MV-4-11 (cell line): ENCODE measurements at places on chromosomes 2 and 18.

GRCh38 chr2:140589273-140589672 is 1541.5 kb downstream of the LRP1B start:
- no peak for DNase-seq

GRCh38 chr2:232920760-232921159 is 50.7 kb downstream of the SNORC start:
- DNase-seq, result no peak

GRCh38 chr2:215607766-215608165 is 171.9 kb upstream of the FN1 start:
- DNase-seq, result no peak

GRCh38 chr2:152682663-152683062 is 34.6 kb downstream of the PRPF40A start:
- no peak for DNase-seq

DNA sequence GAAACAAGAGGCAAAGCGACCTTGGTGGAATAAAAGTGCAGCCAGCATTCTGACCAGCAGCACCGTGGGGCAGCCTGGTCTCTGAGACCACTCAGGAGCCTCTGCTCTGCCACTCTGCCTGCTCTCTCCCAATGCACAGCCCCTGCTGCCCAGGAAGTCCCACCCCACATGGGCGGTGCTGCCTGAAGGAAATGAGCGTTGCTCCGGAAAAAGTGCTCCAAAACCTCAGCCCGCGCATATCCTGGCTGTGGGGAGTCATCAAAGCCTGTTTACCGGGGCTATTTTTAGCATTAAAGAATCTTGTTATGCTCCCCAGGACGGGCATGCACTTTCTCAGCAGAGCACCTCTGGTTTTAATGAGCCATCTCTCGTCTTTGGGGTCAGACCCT is 54.5 kb downstream of the EPAS1 start:
- peak; percentile 59 for DNase-seq

- DNase-seq, result peak; percentile 9
Observed at GRCh38 chr2:10828346-10828745, 15.8 kb upstream of the PDIA6 start.

DNA sequence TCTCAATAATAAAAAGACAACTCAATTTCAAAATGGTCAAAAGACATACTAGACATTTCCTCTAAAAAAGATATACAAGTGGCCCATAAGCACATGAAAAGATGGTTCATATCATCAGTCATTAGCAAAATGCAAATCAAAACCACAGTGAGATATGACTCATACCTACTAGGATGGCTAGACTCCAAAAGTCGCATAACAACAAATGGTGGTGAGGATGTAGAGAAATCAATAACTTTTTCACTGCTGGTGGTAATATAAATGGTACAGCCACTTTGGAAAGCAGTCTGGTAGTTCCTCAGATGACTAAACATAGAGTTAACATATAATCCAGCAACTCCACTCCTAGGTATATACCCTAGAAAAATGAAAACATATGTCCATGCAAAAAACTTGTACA is 242.3 kb upstream of the NOL4 start:
- no peak for DNase-seq

DNA sequence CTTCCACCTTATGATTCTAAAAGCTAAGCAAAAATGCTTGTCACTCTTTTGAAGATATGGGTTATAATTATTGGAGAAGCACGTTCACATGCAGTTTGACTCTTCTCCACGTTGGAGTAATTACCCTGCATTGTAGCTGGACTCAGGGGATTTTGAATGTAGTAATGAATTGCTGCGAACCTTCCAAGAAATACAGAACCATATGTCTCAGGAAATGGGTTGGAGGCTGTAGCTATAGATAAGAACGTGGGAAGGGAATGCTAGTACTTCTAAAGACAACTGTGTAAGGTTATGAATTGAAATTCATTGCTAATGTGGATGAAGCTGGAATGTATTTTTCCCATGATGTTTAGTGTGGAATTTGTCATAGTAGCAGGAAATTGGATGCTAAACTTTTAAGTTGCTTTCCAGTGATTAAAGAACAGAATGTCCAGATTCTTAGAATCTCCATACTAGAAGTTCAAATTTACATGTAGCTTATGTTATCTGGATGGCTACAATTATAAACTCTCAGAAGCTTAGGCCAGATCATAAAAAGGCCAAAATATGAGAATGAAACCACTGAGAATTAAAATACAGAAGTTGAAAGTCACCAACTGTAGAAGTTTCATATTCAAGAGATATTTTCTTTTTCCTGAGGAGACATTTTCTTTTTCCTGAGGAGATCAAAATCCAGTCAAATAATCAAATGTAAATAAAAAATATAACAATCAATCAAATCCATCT is 27.3 kb upstream of the SPOPL start:
- peak; percentile 45 for DNase-seq

- DNase-seq, result no peak
Observed at GRCh38 chr18:27803957-27804356, 373.0 kb downstream of the CDH2 start.

DNA sequence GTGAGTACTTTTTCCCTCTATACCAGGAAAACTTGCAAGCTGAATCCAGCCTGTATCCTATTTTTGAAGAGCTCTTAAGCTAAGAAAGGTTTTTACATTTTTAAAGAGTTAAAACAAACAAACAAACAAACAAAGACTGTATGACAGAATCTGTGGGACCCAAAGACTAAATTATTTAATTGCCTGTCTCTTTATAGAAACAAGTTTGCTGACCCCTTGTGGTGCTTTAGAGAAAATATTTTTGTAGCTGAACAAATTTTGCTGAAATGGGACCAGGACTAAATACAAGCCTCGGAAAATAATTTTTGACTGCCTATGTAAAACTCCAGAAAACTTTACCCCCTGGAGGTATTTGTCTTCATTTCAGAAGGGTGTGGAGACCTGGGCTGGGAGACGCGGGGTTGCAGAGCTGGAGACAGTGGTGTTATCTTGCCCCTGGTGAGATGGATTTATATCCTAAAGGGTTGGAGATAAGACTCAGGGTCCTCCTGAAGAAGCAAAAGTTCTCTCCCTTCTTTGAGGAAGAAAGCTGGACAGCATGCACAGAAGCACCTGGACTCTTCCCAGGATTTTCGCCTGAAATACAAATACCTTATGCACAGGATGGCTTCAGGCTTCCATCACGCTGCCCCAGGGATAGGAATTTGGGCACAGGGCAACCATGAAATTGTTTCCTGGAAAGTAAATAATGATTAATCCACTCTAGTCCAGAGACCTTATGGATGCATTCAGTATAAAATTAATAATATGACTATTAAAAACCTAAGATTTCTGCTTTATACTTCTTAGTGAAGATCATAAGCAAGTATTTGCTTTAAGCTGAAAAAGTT is 54.3 kb downstream of the TMX3 start:
- DNase-seq, result peak; percentile 42

- DNase-seq, result no peak
Observed at GRCh38 chr2:68188831-68189230, 31.1 kb downstream of the PNO1 start.

DNA sequence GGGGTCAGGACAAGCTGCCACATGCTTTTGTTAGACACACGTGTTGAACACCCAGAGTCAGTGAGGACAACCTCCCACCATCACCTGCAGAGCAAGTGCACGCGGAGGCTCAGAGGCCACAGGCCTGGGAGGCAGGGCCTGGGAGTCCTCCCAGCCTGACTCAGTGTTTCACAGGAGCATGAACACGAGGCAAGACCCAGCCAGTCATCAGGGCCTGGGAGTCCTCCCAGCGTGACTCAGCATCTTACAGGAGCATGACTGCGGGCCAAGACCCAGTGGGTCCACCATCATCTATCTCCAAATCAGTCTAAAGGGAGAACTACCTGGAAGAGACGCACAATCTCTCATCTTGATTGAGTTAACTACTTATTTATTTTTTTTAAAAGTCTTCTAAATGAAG is 112.6 kb upstream of the PXDN start:
- DNase-seq, result no peak

DNA sequence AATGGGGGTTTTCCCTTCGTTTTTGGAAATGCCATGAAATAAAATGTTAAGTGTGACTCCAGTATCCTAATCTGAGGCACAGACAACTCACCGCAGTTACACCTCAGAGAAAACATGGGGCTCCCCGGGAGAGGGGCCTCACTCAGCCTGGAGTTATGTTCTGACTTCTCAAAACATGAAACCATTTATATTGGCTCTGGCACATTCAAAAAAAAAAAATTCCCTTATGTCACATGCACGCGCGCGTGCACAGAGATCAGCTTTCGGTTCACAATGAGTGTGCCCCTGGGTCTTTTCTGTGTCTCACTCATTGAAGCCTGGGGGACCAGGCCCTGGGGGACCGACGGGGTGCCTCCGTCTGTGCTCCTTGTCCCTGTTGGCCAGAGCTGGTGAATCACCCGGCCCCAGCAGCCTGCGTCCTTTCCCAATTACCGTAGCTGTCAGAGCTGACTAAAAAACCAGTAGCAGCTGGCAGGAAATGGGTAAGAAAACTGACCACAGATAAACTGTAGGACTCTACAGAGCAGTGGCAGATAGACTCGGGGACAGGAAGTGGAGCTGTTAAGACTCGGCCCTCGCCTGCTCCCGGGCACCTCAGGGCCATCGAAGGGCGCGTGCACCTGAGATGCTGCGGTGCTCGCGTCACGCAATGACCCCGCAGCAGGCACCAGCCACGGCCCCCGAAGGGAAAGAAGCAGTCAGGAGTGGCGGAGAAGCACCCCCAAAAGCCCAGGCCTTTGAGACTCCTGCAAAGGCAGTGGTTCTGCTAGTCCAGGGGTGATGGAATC is 138.3 kb upstream of the ID2 start:
- peak; percentile 99 for DNase-seq

DNA sequence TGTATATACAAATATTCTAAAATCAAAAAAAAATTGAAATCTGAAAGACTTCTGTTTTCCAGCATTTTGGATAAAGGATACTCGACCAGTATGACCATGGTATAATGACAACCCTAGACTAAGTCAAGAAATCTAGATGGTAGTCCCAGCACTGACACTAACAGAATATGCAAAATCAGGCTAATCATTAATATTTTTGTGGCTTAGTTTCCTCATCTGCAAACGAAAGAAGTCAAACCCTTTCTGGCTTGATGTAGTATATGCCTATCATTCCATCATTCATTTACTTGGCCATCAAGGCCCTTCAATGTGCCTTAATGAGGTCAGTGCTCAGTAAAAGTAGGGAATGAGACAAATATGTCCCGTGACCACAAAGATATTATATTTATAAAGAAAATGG is 83.5 kb downstream of the NCKAP5 start:
- DNase-seq, result no peak

DNA sequence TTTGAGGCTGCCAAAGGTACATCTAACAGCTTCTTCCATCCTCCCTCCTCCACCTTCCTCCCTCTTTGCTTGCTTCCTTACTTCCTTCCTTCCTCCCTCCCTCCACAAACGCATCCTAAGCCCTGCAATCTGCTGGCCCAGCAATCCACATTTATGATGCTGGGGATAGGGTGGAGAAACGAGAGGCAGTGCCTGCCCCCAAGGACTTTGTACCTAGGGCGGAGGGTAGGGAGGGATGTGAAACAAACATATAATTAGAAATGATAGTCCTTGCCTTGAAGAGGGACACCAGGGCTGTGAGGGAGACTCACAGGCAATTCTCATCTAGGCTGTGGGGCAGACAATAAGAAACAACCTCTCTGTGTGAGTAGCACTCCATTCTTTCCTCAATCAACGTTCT is 188.3 kb downstream of the ANKRD30B start:
- no peak for DNase-seq
